HepG2 (cell line): ENCODE measurements at places on chromosomes 12 and 14.

GRCh38 chr12:127785986-127786590 lies 480.9 kb upstream of the TMEM132C start:
- no peak overlapping the region for H3K27ac ChIP-seq
- no peak overlapping the region for H3K4me3 ChIP-seq
- H3K36me3 ChIP-seq, result no peaks in the 10 kb centered on the region
- no peak for DNase-seq
- H3K27me3 ChIP-seq, result no peaks in the 10 kb centered on the region
- H3K4me1 ChIP-seq, result no peaks in the 10 kb centered on the region

DNA sequence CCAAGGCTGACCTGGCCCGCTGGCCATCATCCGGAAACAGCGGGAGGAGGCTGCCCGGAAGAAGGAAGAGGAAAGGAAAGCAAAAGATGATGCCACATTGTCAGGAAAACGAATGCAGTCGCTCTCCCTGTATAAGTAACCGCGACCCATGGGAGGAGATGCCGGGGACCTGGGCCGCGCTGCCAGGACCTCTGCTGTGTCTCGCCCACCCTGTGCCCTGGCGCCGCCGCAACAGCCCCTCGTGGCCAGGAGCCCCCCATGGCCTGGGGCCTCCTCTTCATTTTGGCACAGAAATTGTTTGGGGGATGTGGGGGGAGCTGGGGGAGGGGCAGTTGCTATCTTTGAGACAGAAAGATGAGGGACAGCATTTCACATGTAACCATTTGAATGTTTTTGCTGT lies 16.5 kb downstream of the HSPB8 start:
- H3K4me3 ChIP-seq, result no peak overlapping the region
- no peaks in the 10 kb centered on the region; the same call in 2 of the 3 replicates for H3K27me3 ChIP-seq
- no peaks in the 10 kb centered on the region for H3K36me3 ChIP-seq
- H3K4me1 ChIP-seq, result no peaks in the 10 kb centered on the region
- H3K27ac ChIP-seq, result no peak overlapping the region

DNA sequence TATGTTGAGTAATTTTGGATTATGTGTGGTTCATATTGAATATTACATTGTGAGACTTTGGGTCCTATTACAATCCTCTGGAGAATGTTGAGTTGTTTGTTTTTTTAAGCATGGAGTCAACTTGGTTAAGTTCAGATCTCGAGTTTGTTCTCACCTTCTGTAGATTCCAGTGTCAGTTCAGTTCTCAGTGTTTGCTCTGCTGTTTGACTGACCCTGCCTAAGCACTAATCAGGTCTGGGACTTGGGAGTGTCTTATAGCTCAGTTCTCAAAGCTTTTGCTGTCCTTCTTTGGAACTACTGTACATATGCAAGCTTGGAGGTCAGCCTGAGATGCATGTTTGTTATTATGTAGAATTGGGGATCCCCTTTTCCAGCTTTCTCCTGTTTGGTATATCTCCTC lies 63.1 kb downstream of the DIP2B start:
- no peaks in the 10 kb centered on the region; the same call in 2 of the 3 replicates for H3K36me3 ChIP-seq

- H3K27ac ChIP-seq, result no peak overlapping the region
- H3K36me3 ChIP-seq, result peaks cover 27% of the 10 kb centered on the region; the same call in 2 of the 3 replicates
- no peaks in the 10 kb centered on the region; the same call in 1 of the 2 replicates for H3K27me3 ChIP-seq
- H3K4me1 ChIP-seq, result peaks cover 12% of the 10 kb centered on the region
- no peak overlapping the region for H3K4me3 ChIP-seq
These were observed 31.1 kb downstream of the SH2B3 start for GRCh38 chr12:111436811-111437210.

- H3K36me3 ChIP-seq, result no peaks in the 10 kb centered on the region
- no peak overlapping the region for H3K27ac ChIP-seq
- peak overlapping the region; percentile 30; the same call in 1 of the 2 replicates for H3K4me3 ChIP-seq
- DNase-seq, result no peak
- peaks cover 50% of the 10 kb centered on the region; the same call in 2 of the 3 replicates for H3K27me3 ChIP-seq
These were observed 458 bp downstream of the SSPN start for GRCh38 chr12:26195641-26196420.

- H3K36me3 ChIP-seq, result no peaks in the 10 kb centered on the region
- no peak overlapping the region for H3K4me3 ChIP-seq
- H3K27me3 ChIP-seq, result no peaks in the 10 kb centered on the region
- no peak for DNase-seq
- no peaks in the 10 kb centered on the region for H3K4me1 ChIP-seq
These were observed 12.2 kb downstream of the POLR3B start for GRCh38 chr12:106369624-106370346.

GRCh38 chr14:99788713-99789112 lies 4.5 kb upstream of the EML1 start:
- no peak for DNase-seq
- H3K27me3 ChIP-seq, result peaks cover 17% of the 10 kb centered on the region
- peaks cover 55% of the 10 kb centered on the region for H3K4me1 ChIP-seq
- H3K36me3 ChIP-seq, result no peaks in the 10 kb centered on the region
- no peak overlapping the region for H3K27ac ChIP-seq

GRCh38 chr14:46661728-46662127 lies 10.1 kb upstream of the RPL10L start:
- H3K4me1 ChIP-seq, result no peaks in the 10 kb centered on the region
- H3K27me3 ChIP-seq, result no peaks in the 10 kb centered on the region
- H3K27ac ChIP-seq, result no peak overlapping the region
- H3K36me3 ChIP-seq, result no peaks in the 10 kb centered on the region
- no peak for DNase-seq
- no peak overlapping the region for H3K4me3 ChIP-seq

DNA sequence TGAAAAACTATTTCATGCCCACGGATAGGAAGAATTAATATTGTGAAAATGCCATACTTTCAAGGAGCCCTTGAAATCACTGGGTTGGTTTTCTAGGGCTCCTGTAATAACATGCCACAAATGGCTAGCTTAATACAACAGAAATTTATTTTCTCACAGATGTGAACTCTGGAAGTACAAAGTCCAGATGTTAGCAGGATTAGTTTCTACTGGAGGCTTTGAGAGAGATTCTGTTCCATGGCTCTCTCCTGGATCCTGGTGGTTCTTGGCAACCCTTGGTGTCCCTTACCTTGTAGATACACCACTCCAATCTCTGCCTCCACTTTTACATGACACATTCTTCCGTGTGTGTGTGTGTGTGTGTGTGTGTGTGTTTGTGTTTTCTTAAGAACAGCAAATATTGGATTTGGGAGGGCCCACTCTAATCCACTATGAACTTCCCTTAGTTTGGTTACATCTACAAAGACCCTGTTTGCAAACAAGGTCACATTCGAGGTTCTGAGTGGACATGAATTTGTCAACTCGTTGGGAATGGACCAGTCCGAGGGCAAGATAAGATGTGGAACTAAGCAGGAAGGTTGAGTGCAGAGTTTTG lies 381.1 kb downstream of the IPO8 start:
- H3K27ac ChIP-seq, result no peak overlapping the region
- no peak overlapping the region for H3K4me3 ChIP-seq
- no peaks in the 10 kb centered on the region for H3K27me3 ChIP-seq
- H3K36me3 ChIP-seq, result no peaks in the 10 kb centered on the region
- DNase-seq, result peak; percentile 17

GRCh38 chr14:87966816-87967215 lies 26.2 kb downstream of the GALC start:
- no peaks in the 10 kb centered on the region for H3K27me3 ChIP-seq
- no peaks in the 10 kb centered on the region for H3K4me1 ChIP-seq
- H3K4me3 ChIP-seq, result no peak overlapping the region
- no peaks in the 10 kb centered on the region for H3K36me3 ChIP-seq

DNA sequence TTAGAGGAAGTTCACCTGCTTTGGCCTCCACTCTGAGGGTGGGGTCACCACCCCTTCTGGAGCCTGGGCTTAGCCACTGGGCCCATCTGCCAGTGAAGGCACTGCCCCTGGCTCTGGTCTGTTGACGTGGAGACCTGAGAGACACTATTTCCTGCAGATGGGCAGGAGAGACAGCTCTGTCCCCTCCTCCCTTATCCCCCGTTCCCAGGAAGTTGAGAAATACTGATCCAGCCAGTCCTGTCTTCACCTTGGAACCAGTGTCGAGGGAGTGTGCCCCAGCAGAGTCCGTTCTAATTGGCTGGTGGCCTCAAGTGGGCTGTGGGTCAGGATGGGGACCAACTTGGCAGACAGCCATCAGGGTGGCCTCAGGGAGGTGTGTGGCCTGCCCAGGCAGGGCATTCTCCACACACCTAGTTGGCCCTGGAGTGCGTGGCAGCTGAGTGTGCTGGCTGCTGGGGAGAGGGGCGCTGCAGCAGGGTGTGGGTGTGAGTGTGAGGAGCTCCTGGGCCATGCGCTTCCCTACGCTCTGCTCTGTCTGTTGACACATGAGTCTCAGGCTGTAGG lies 25.4 kb downstream of the CLSTN3 start:
- no peak for DNase-seq
- H3K27me3 ChIP-seq, result no peaks in the 10 kb centered on the region
- no peak overlapping the region for H3K4me3 ChIP-seq
- no peak overlapping the region for H3K27ac ChIP-seq
- no peaks in the 10 kb centered on the region for H3K4me1 ChIP-seq
- peaks cover 31% of the 10 kb centered on the region; the same call in 2 of the 3 replicates for H3K36me3 ChIP-seq

GRCh38 chr12:57272337-57273151 lies 21.6 kb upstream of the STAC3 start:
- H3K36me3 ChIP-seq, result peaks cover 4% of the 10 kb centered on the region
- no peak overlapping the region for H3K27ac ChIP-seq
- DNase-seq, result no peak
- no peaks in the 10 kb centered on the region for H3K4me1 ChIP-seq

DNA sequence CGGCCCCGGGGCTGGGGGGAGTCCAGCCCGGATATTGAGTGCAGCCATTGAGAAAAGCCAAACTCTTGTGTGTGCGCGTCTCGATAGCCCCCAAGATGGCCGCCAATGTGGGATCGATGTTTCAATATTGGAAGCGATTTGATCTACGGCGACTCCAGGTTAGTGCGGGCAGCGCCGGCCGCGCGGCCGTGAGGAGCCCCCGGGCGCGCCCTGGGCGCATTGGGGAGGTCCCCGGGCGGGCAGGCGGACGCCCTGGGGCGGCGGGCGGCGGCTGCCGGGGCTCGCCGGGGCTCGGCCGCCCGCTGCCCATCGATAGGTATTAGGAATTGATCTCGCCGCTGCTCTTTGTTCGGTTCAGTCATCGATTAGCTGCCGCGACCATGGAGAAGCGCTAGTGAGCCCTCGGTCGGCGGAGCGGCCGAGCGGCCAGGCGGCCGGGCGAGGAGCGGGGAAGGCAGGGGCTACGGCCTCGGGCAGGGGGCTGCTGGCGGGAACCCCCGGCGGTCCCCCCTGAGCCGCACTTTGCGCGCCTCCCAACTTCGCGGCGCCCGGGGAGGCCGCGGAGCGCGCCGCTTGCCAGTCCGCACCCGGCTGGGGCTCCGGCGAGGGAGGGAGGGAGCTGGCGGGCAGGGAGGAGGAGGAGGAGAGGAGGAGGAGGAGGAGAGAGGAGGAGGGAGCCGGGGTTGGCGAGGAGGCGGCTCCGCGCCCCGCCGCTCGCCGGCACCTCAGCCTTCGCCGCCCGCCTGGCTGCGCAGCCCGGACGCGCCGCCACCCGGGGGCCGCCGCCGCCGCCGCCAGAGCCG lies 113.9 kb upstream of the MYL2 start:
- no peaks in the 10 kb centered on the region for H3K4me1 ChIP-seq
- DNase-seq, result no peak

DNA sequence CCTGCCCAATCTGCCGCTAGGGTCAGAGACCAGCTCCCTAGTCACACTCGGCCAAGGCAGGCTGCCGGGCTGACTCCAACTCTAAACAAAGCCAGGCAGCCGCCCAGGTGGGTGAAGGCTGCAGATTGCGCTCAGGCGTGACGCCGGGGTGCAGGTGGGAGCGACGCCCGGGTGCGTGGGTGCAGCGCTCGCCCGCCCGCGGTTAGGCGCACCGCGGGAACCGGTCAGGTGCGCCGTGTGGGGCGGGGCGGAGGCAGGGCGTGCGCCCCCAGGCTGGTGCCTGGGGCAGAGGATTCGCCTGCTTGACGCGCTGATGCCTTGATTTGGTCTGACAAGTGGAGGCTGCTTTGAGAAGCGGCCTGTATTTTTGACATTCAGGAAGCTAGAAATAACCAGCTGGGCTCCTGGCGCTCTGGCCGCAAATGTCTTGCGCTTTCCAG lies 126.7 kb upstream of the HIF1A start:
- no peak overlapping the region for H3K4me3 ChIP-seq
- H3K4me1 ChIP-seq, result peaks cover 78% of the 10 kb centered on the region

GRCh38 chr12:80979816-80980215 lies 42.1 kb upstream of the LIN7A start:
- H3K36me3 ChIP-seq, result no peaks in the 10 kb centered on the region
- no peak overlapping the region for H3K4me3 ChIP-seq
- H3K27ac ChIP-seq, result no peak overlapping the region
- H3K27me3 ChIP-seq, result no peaks in the 10 kb centered on the region

GRCh38 chr12:39592295-39592694 lies 27.3 kb downstream of the ABCD2 start:
- no peak overlapping the region for H3K4me3 ChIP-seq
- H3K27me3 ChIP-seq, result no peaks in the 10 kb centered on the region
- H3K4me1 ChIP-seq, result peaks cover 12% of the 10 kb centered on the region
- H3K36me3 ChIP-seq, result no peaks in the 10 kb centered on the region
- H3K27ac ChIP-seq, result no peak overlapping the region

DNA sequence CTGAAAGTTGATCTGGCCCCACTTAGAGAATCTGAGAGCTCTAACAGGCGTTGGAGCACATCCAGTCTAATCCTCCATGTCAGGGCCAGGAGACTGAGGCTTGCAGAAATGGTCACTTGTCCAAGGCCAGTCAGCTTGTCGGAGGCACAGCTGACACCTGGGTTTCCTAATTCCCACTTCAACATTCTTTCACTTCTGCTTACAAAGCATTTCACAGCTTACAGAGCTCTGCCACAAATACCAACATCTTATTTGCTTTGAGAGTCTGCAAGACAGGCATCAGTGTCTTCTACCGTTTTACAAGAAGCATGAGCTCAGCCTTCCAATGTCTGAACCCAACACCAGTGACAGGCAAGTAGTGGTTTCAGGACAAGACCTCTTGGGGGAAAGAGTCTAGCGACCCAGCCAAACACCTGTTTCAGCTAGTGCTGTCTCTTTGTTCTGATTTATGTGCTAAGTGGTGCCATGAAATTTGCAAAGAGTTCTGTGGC lies 31.8 kb downstream of the ISCA2 start:
- H3K4me1 ChIP-seq, result no peaks in the 10 kb centered on the region
- H3K36me3 ChIP-seq, result no peaks in the 10 kb centered on the region
- DNase-seq, result no peak
- no peak overlapping the region for H3K27ac ChIP-seq

DNA sequence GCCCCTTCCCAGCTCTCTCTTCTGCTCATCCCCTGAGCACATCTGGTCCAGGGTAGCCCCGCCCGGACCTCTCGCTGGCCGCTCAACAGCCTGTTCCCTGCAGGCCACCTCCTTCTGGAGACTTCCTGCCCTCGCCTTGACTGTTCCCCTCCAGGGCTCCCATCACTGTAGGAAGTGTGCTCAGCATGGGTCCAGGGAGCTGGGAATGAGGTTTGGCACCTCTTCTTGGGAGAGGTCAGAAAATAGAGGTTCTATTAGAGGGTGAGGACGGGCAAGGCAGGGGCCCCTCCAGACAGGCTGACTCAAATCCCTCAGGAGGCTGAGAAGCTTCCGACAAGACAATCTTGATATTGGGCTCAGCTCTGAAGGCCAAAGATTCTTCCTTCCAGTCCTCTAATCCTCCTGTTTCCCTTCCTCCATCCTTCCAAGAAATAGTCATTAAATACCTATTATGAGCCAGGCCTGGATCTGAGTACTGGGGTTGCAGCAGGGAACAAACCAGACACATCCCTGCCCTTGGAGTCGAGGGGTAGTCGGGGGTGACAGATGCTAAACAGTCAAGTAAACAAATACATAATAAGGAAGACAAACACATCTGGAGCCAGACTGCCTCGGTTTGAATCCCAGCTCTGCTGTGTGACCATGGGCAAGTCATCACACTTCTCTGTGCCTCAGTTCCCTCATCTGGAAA lies 30.6 kb downstream of the CMKLR1 start:
- peaks cover 68% of the 10 kb centered on the region for H3K4me1 ChIP-seq
- H3K4me3 ChIP-seq, result no peak overlapping the region
- no peak for DNase-seq
- no peak overlapping the region for H3K27ac ChIP-seq
